ENCODE measurements at places on chromosomes 2 and 18. TPM values are rescaled to one million over a fixed set of nuclear protein-coding genes. Genes with fewer than 3 reads are reported as not detected.

DNA sequence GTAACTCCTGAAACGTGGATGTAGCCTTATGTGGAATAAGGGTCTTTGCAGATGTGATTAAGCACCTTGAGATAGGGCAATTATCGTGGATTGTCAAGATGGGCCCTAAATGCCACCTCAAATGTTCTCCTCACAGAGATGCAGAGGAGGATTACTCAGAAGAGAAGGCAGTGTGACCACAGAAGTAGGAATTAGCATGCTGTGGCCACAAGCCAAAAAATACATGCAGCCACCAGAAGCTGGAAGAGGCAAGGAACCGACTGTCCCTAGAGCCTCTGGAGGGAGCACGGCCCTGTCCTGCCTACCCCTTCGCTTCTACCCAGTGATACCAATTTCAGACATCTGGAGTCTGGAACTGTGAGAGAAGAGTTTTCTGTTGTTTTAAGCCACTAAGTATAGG, 47.3 kb upstream of the MGAT5 start:
- H3K27me3 ChIP-seq, result no peaks in the 10 kb centered on the region
- no peak overlapping the region for H3K27ac ChIP-seq
- H3K4me3 ChIP-seq, result no peak overlapping the region
- H3K4me1 ChIP-seq, result peaks cover 9% of the 10 kb centered on the region

- DNase-seq, result peak; percentile 78
- H3K4me1 ChIP-seq, result peaks cover 35% of the 10 kb centered on the region
- no peaks in the 10 kb centered on the region for H3K36me3 ChIP-seq
Measured at GRCh38 chr2:64697297-64698176, 43.8 kb upstream of the SERTAD2 start.

DNA sequence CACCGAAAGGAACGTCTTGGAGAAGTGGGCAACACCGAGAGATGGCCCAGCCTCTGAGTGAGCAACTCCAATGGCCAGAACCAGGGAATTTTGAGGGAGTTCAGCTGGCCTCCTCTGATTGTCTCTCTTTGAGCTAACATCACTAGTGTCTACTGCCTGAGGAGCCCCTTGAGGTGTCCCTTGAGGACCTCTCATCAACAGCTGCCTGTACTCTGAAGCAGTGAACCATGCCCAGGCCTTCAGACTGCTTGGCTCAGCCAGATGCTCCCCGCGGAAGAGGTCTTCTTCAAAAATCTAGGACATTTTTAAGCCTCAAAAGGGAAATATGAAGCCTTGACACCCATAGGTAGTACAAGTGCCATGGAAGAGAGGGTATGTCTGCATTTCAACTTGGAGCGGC, 430.4 kb downstream of the TXNL1 start:
- H3K27ac ChIP-seq, result no peak overlapping the region
- H3K4me3 ChIP-seq, result no peak overlapping the region
- no peaks in the 10 kb centered on the region for H3K27me3 ChIP-seq
- no peak for DNase-seq
- H3K4me1 ChIP-seq, result peaks cover 2% of the 10 kb centered on the region
- no peaks in the 10 kb centered on the region for H3K36me3 ChIP-seq

GRCh38 chr2:223654384-223654915, 52.3 kb upstream of the SCG2 start:
- no peaks in the 10 kb centered on the region for H3K36me3 ChIP-seq
- H3K4me1 ChIP-seq, result no peaks in the 10 kb centered on the region

BMP10 gene
- not detected for total RNA-seq

OBSL1 gene
- 88.1 TPM for total RNA-seq

IL1R2 gene
- not detected for total RNA-seq
